ENCODE measurements at places on chromosomes 2 and 18. TPM values are rescaled to one million over a fixed set of nuclear protein-coding genes. Genes with fewer than 3 reads are reported as not detected.

GRCh38 chr18:52008330-52008729, 331.7 kb upstream of the DCC start:
- peaks cover 2% of the 10 kb centered on the region for H3K27me3 ChIP-seq
- H3K4me1 ChIP-seq, result no peaks in the 10 kb centered on the region
- H3K36me3 ChIP-seq, result no peaks in the 10 kb centered on the region
- no peak overlapping the region for H3K4me3 ChIP-seq

- H3K4me3 ChIP-seq, result no peak overlapping the region
- peaks cover 23% of the 10 kb centered on the region for H3K4me1 ChIP-seq
- H3K27ac ChIP-seq, result no peak overlapping the region
- H3K27me3 ChIP-seq, result peaks cover 3% of the 10 kb centered on the region
- no peaks in the 10 kb centered on the region for H3K36me3 ChIP-seq
Observed at GRCh38 chr2:45736757-45737704, 85.6 kb downstream of the PRKCE start.

DNA sequence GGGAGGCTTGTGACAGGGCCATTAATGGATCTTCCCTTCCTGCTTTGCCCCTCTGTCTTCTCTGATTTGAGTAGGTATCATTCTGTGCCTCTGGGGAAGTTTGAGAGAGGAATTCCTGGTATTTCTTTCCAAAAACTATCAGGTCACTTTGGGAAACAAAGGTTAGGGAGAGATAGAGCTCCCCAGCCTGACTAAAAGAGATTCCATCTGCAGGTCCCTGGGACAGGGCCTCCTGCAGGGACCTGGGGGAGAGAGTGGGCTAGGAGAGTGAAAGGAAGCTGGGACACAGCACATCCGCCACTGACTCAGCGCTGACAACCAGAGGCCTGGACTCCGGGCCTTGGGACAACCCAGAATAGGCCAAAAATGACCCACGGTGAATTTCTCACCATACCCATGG, 6.4 kb downstream of the GALNT14 start:
- peaks cover 26% of the 10 kb centered on the region for H3K4me1 ChIP-seq
- H3K36me3 ChIP-seq, result peaks cover 2% of the 10 kb centered on the region

DNA sequence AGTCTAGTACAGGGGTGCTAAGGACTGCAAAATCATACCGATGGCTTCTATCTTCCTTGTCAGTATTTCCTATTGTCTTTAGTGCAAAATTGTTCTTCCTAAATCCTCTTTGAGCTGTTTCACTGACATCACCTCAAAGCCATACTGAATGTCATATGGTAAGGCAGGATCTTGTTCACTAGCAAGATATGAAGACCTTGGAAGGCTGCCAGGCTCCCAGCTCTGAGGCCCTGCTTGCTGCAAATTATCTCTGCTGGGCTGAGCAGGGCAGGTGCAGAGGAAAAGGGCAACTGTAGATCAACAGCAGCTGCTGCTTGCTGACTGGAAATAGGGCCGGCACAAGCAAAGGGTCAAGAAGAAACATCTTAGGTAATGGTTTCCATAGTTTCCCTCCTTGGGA, 58.2 kb downstream of the PMAIP1 start:
- H3K4me1 ChIP-seq, result peaks cover 5% of the 10 kb centered on the region
- H3K4me3 ChIP-seq, result no peak overlapping the region
- H3K27me3 ChIP-seq, result no peaks in the 10 kb centered on the region
- DNase-seq, result no peak

- no peak overlapping the region for H3K4me3 ChIP-seq
- H3K27ac ChIP-seq, result no peak overlapping the region
- H3K36me3 ChIP-seq, result peaks cover 21% of the 10 kb centered on the region
- no peaks in the 10 kb centered on the region for H3K4me1 ChIP-seq
- no peak for DNase-seq
- no peaks in the 10 kb centered on the region for H3K27me3 ChIP-seq
Observed at GRCh38 chr2:6972067-6972710, 55.0 kb downstream of the RNF144A start.

DNA sequence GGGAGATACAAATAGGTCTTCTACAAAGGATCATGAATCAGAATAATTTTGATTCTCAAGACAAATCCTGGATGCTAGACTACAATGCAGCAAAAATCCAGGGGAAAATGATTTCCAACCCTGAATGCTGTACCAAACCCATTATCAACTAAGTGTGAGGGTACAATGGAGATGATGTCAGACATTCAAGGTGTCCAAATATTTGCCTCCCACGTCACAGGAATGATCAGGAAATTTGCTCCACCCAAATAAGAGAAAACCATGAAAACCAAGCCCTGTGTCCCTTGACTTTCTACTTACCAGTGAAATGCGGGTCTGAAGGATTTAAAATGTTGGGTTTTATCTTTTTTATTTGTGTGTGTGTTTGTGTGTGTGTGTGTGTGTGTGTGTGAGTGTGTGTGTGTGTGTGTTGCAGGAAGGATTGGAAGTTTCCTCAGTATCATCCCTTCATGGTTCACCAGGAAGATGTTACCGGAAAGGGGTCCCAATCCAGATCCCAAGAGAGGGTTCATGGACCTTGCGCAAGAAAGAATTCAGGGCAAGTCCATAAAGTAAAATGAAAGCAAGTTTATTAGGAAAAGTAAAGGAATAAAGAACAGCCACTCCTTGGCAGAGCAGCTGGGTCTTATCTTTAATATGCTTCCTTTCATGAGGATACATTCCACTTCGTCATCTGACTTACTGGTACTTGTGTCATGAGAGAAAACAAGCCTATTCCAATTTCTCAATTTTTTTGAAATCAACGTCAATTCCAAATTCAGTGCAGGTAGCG, 61.1 kb upstream of the ID2 start:
- H3K4me1 ChIP-seq, result peaks cover 2% of the 10 kb centered on the region
- H3K36me3 ChIP-seq, result no peaks in the 10 kb centered on the region
- DNase-seq, result no peak
- no peak overlapping the region for H3K4me3 ChIP-seq
- peaks cover 12% of the 10 kb centered on the region for H3K27me3 ChIP-seq
- no peak overlapping the region for H3K27ac ChIP-seq

Gene CNDP1
- not detected for total RNA-seq

Gene NTSR2
- not detected for total RNA-seq
